CD4-positive, alpha-beta T cell treated with Interleukin-4 for 4 hours (primary cell): ENCODE measurements at places on chromosomes 2 and 18.

DNA sequence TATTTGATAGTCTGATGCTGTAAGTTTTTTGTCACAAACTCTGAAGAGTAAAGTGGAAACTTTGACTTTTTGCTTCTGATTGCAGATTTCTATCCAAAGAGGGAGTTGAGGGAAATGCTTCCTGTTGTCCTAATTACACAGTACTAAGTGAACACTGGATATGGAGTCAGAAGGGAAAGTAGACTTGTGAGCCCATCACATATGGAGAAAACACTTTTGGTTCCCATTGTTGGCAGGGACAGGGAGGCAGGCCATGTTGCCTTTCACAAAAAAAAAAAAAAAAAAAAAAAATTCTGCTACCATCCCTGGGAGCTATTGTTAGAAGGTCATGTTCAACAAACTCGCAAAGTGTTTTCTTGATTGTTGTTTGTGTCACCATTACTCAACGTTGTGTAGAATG, 144.3 kb downstream of the RPIA start:
- DNase-seq, result no peak

DNA sequence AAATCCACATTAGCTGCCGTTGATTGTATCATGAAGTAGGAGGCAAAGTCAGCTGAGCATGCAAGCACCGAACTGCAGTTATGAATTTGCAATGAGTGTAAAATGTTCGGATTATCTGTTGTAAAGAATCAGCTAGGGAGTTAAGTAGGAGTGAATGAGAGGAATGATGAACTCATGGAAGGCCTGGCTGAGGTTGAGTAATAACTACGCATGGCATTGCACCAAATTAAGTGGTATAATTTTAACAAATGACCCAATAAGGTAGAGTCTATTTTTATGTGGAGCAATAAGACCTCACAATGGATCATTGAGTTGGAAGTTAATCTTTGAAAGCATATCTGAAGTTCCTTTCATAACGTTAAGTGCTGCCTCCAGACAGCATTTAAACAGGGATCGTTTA, 288.2 kb upstream of the CHST9 start:
- no peak for DNase-seq

GRCh38 chr18:58878640-58879039, 14.0 kb downstream of the ZNF532 start:
- no peak for DNase-seq

DNA sequence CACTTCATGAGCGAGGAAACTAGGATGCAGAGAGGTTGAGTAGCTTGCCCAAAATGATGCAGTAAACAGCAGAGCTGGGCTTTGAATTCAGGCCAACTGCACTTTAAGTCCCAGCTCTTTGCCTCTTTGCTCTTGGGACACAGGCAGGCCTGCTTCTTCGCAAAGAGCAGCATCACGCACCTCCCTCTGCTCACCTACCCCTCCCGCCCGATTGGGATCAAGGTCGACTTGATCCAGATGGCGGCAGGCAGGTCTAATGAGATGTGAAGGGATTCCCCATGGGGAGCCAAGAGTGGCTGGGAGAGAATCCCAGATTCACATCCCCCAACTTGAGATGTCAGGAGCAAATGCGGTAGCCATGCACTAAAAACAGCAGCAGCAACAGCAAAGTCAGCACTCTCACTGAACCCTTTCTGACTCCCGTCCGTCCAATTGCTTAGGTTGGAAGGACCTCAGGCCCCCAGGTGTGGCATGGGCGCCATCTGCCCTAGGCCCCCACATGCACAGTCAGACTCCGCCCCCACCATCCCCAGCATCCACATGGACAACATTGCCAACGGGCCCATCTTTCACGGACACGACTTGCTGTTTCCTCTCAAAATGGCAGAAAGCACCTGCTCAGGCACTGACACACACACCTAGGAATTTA, 84.3 kb upstream of the MAP4K4 start:
- no peak for DNase-seq

GRCh38 chr18:49013961-49014604, 63.3 kb upstream of the SMAD7 start:
- DNase-seq, result no peak

GRCh38 chr2:7111626-7112025, 194.4 kb downstream of the RNF144A start:
- peak; percentile 8 for DNase-seq

DNA sequence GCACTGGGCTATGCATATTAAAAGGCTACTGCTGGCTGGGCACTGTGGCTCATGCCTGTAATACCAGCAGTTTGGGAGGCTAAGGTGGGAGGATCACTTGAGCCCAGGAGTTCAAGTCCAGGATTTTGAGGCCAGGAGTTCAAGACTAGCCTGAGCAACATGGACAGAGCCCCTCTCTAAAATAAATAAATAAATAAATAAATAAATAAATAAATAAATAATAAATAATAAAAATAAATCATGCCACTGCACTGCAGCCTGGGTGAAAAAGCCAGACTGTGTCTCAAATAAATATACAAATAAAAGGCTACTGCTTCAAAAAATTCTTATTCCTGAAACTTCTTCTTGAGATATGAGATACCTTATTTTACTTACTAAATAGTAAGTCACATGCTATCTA, 439.6 kb downstream of the ERBB4 start:
- DNase-seq, result no peak

GRCh38 chr18:59021500-59021899, 118.2 kb upstream of the SEC11C start:
- DNase-seq, result no peak

- DNase-seq, result no peak
Observed at GRCh38 chr18:31723639-31723989, 37.1 kb downstream of the SLC25A52 start.

GRCh38 chr2:101827246-101827645, 129.7 kb downstream of the MAP4K4 start:
- DNase-seq, result no peak

DNA sequence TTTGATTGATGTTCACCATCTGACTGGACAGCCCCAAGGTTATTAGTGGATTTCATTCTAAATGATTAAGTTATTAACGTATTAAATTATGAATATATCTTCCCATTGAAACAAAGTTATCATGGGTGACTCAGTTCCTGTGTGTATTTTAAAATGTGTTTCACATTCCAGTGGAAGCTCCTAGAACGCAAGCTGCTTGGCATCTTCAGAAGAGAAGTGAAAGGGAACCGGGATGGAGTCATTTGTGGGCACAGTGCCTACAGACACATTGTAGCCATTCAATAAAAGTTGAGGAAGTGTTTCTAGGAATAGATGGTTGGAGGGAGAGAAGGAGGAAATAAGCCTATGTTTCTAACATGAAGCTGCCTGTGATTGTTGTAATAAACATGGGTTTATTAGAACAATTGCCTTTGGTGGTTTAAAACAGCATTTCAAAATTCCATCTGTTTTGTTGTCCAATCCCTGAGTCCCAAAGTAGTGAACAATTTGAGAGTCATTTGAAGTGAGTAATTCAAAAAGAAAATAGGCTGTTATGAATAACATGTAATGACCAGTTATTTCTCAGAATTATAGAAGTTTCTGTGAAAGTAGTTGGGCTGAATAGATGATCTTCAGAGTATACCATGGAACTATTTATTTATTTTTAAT, 143.5 kb downstream of the PKP4 start:
- DNase-seq, result no peak

GRCh38 chr2:201795607-201796477, 10.5 kb upstream of the CDK15 start:
- no peak for DNase-seq

GRCh38 chr2:236240228-236240990, 23.8 kb downstream of the ASB18 start:
- DNase-seq, result no peak

GRCh38 chr2:78989051-78989450, 36.5 kb upstream of the REG3G start:
- DNase-seq, result no peak

- no peak for DNase-seq
Observed at GRCh38 chr2:132782176-132782783, 112.3 kb upstream of the LYPD1 start.

GRCh38 chr2:207107551-207107950, 58.2 kb downstream of the KLF7 start:
- DNase-seq, result no peak

GRCh38 chr2:98568161-98568956, 40.0 kb downstream of the COA5 start:
- no peak for DNase-seq

- DNase-seq, result no peak
Observed at GRCh38 chr18:53147472-53147871, 807.5 kb downstream of the DCC start.

GRCh38 chr2:237742614-237743013, 56.0 kb upstream of the RBM44 start:
- DNase-seq, result no peak

GRCh38 chr2:20350041-20350712, 467 bp downstream of the PUM2 start:
- peak; percentile 37 for DNase-seq

DNA sequence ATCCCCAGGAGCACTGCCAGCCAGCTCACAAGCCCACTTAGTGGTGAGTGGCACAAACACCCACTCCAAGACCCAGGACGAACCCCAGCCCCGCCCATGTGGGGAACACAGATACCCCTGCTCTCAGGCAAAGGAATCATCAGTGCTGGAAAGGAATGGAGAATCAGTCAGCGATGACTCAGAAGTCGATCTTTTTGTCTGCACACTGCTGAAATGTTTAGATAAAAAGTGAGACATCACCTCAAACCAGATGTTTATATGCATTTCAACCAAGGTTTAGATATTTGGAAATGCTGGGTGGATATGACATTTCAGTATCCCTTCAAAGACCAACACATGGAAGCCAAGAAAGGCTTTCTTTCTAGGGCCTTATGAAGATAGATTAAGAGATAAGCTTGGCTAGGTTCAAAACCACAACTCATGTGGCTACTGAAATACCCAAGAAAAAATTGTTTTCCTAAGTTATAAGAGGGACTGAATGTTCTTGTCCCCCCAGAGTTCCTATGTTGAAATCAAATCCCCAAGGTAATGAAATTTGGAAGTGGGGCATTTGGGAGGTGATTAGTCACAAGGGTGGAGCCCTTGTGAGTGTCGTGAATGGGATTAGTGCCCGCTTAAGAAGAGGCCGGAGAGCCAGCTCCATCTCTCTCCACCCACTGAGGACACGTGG, 43.7 kb downstream of the POU3F3 start:
- no peak for DNase-seq

DNA sequence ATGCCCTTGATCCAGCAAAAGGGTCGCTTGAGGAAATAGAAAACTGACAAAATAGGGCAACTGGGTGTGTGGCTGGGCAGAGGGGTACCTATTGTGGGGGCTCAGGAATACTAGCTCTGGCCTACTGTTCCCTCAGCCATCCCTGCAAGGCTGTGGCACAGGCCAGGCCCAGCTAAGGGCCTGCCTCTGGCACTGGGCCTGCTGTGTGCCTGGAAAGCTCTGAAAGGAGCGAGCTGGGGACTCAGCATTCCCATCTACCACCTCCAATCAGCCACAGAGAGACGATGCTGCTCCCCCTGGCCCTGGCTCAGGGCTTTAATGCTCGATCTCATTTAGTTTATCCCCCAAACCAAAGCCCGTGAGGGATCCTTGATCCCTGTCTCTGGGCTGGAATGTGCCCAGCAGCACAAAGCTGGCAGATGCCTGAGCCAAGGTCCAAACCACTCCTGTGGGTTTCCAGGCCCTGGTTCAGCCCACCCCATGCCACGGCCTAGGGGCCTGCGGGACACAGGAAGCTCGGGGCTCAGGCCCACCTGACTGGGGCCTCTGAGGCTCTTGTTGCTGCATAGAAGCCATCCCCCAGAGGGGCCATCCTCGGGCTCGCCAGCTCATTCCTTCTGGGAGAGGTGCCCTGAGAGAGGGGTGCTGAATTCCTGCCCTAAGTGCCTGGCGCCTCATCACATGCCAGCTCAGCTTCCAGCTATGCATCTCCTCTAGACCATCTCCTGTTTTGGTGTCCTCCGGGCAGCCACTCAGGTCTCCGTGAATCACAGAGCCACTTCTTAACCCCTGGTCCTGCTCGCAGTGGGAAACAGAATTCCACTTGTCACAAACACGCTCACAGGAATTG, 43.0 kb upstream of the KCNF1 start:
- no peak for DNase-seq

GRCh38 chr2:171798156-171798820, 95.8 kb downstream of the SLC25A12 start:
- DNase-seq, result no peak

DNA sequence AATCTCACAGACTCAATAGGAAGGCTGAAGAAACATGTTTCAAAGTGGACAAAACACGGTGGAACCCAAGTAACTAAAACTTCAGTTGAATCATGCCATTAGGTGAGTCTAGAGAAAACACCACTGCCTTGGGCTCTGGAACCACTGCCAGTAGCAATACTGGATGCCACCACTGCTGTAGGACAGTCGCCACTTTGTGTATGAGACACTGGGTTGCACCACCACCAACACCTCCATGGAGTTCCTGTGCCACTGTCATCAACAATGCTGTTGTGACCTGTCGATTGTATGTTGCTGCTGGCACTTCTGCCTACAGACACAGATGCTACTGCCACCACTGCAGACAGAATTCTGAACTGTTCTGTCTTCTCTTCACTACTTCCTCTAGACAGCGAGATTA, 686.7 kb downstream of the METTL4 start:
- no peak for DNase-seq

- DNase-seq, result no peak
Observed at GRCh38 chr18:3455090-3455635, 5.2 kb downstream of the TGIF1 start.

DNA sequence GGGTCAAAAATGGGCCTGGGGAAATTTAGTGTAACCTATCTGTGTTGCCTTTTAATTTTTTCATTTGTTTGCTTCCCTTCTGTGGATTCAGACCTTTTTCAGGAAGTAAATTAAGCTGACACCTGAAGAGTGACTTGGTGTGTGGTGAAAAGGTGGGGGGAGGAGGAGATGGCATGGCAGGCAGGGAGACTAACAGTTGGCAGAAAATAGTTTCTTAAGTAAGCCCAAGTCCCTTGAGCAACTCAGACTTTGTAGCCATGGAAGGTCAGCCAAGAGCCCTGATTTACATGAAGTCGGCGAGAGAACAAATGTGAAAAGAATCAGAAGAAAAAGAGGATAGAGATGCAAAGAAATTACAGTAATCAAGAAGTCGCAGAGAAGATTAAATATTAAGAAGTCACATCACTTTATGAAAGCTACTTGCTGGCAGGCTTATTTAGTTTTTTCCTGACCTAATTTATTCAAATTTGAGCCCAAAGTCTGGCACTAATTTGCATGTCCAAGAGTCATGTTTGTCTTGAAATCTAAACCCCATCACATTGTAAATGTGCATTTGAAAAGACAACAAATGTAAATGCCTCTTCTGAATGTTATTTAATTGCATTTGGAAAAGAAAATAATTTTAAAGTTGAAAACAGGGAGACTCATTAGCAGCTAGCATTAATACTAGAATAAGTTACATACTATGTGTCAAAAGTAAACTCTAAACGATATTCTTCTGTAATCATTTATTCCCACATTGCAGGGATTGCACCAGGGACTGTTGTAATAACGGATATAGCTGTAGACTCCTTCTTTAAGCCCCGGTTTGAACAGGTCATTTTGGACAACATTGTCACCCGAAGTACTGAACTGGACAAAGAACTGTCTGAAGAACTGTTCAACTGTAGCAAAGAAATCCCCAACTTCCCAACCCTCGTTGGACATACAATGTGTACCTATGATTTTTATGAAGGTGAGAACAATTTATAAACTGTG, 19.3 kb downstream of the UPP2 start:
- no peak for DNase-seq
